ENCODE measurements at places on chromosomes 6 and 20. TPM values are rescaled to one million over a fixed set of nuclear protein-coding genes. Genes with fewer than 3 reads are reported as not detected.

Gene KCNG1
- 24.8 TPM for total RNA-seq

GRCh38 chr6:149317644-149318571, at the start of gene TAB2:
TSS of gene TAB2 (plus strand) at chr6:149317712. CDS start at chr6:149369998, 52,286 bp downstream.
- H3K36me3 ChIP-seq = no peaks in the 10 kb centered on the region
- peak; percentile 33 for DNase-seq
- H3K27ac ChIP-seq = peak within 1 kb of the TSS; percentile 82
- peak within 1 kb of the TSS; percentile 82 for H3K4me3 ChIP-seq

- no peaks in the 10 kb centered on the region for H3K36me3 ChIP-seq
- H3K27me3 ChIP-seq = no peaks in the 10 kb centered on the region
- no peaks in the 10 kb centered on the region for H3K4me1 ChIP-seq
- H3K4me3 ChIP-seq = no peak overlapping the region
- H3K27ac ChIP-seq = no peak overlapping the region
Measured at GRCh38 chr6:87366072-87366827, 21.6 kb downstream of the C6orf163 start.

Gene TMEM244
- not detected for total RNA-seq

DNA sequence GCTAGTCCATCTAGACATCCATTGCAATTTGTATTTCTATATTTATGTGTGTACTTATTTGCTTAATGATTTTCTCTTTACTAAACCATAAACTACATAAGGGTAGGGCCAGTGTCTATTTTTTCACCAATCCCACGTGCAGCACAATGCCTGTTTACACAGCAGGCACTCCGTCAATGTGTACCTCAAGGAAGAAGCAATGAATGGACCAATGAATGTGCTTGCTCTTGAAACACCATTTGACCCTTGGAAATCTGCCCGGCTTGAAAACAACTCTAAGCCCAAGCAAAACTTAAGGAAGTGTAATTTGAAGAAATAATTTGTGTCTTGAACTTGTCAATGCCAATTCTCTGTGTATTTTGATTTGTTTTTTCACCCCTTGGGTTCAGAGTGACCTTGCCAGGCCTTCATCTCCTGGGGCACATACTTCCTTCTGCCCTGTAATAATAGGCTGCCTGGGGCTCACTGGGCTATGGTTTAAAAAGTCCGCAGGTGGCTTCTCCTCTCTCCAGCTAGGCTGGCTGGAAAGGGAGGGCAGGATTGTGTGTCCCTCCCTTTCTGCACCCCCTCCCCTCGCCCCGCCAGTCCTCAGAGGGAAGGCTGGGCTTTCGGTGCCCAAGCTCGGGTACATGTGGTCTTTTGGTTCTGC, 140.8 kb upstream of the ARMC2 start:
- no peak for DNase-seq
- H3K4me1 ChIP-seq = no peaks in the 10 kb centered on the region
- no peaks in the 10 kb centered on the region for H3K36me3 ChIP-seq

GRCh38 chr6:149140137-149140909, 177.2 kb upstream of the TAB2 start:
- H3K36me3 ChIP-seq = no peaks in the 10 kb centered on the region
- H3K4me3 ChIP-seq = no peak overlapping the region
- DNase-seq = no peak
- H3K27me3 ChIP-seq = no peaks in the 10 kb centered on the region
- H3K4me1 ChIP-seq = no peaks in the 10 kb centered on the region

Gene TSBP1
- not detected for total RNA-seq

Gene SLPI
- 273 TPM for total RNA-seq

GRCh38 chr6:68633972-68634725, 933 bp upstream of the ADGRB3 start:
- peaks cover 6% of the 10 kb centered on the region for H3K4me1 ChIP-seq
- H3K4me3 ChIP-seq = peak overlapping the region; percentile 69
- H3K27ac ChIP-seq = no peak overlapping the region
- H3K36me3 ChIP-seq = no peaks in the 10 kb centered on the region
- peaks cover 93% of the 10 kb centered on the region for H3K27me3 ChIP-seq
- no peak for DNase-seq

DNA sequence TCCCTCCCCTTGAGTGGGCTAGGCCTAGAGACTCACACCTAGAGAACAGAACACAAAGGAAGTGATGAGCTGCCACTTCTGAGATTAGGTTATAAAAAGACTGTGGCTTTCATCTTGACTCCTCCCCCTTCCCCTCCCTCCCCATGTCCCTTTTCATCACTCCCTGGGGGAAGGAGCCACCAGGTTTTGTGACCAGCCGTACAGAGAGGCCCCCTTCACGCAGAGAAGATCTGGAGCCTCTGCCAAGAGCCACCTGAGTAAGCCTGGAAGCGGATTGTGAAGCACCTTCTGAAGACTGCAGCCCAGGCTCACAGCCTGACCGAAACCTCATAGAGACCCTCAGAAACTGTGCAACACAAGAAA, 118.4 kb upstream of the NXT1 start:
- no peak overlapping the region for H3K4me3 ChIP-seq
- peaks cover 6% of the 10 kb centered on the region for H3K36me3 ChIP-seq
- H3K27me3 ChIP-seq = no peaks in the 10 kb centered on the region
- H3K27ac ChIP-seq = no peak overlapping the region
- peaks cover 27% of the 10 kb centered on the region for H3K4me1 ChIP-seq

DNA sequence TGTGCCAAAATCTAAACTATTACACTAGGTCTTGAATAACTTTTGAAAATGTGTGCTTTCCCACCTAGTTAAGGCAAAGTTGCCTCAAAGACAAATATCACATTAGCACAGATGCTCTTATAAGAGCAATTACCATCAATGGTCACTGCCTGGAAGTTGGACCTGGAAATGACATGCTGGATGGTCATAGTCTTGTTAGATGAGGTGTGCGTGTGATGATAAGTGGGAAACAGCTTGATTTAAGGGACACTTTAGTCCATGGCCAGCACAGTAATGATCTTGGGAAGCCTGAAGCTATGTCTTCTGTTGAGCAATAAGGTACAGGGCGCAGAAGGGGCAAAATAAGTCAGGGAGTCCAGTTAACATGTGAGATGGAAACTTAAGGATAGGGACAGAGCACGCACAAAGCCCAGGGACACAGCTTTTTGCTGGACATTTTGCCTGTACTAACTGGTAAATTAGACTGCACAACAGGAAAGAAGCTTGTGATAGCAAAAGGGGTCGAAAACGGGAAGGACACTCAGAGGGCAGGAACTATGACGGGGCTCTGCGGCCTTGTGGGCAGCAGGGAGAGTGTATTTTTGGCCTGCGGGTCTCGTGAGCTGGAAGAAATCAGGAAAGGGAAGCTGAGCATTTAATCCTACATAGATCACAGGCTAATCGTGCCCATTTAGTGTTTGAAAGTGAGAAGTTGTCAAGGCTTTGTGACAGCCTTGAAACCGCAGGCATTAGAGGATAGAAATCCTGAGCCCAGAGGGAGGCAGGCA, 66.7 kb upstream of the BMP2 start:
- no peak overlapping the region for H3K27ac ChIP-seq
- H3K4me1 ChIP-seq = peaks cover 55% of the 10 kb centered on the region
- no peaks in the 10 kb centered on the region for H3K36me3 ChIP-seq

GRCh38 chr20:17825252-17825959, 125.6 kb downstream of the BANF2 start:
- H3K4me1 ChIP-seq = no peaks in the 10 kb centered on the region
- no peaks in the 10 kb centered on the region for H3K27me3 ChIP-seq
- no peak for DNase-seq
- H3K4me3 ChIP-seq = no peak overlapping the region
- peaks cover 8% of the 10 kb centered on the region for H3K36me3 ChIP-seq

GRCh38 chr6:160766989-160767646, 65.1 kb downstream of the PLG start:
- peak; percentile 28 for DNase-seq
- H3K27ac ChIP-seq = no peak overlapping the region
- no peaks in the 10 kb centered on the region for H3K4me1 ChIP-seq
- H3K36me3 ChIP-seq = no peaks in the 10 kb centered on the region
- H3K4me3 ChIP-seq = peak overlapping the region; percentile 70
- no peaks in the 10 kb centered on the region for H3K27me3 ChIP-seq

GRCh38 chr6:41659935-41660334, 21.7 kb downstream of the MDFI start:
- no peaks in the 10 kb centered on the region for H3K4me1 ChIP-seq
- H3K36me3 ChIP-seq = no peaks in the 10 kb centered on the region
- no peak overlapping the region for H3K27ac ChIP-seq
- peaks cover 69% of the 10 kb centered on the region for H3K27me3 ChIP-seq

DNA sequence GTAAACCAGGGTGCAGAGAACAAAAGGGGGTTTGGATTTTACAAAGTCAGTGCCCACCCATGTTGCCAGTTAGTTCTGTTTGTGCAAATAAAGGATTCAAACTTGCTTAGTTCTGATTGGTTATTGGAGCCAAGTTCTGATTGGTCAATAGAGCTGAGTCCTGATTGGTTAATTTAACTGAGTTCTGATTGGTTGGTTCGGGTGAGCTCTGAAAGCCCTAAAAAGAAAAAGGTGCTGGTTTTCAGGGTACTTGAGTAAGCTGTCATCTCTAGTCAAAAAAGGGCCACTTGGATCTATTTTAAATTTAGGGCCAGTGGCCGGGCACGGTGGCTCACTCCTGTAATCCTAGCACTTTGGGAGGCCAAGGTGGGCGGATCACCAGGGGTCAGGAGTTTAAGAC, 47.6 kb downstream of the SCGN start:
- H3K27ac ChIP-seq = no peak overlapping the region
- DNase-seq = no peak
- H3K4me3 ChIP-seq = no peak overlapping the region
- H3K4me1 ChIP-seq = no peaks in the 10 kb centered on the region
- no peaks in the 10 kb centered on the region for H3K36me3 ChIP-seq

- no peak overlapping the region for H3K4me3 ChIP-seq
- H3K27me3 ChIP-seq = peaks cover 14% of the 10 kb centered on the region
- H3K36me3 ChIP-seq = no peaks in the 10 kb centered on the region
Measured at GRCh38 chr6:45892696-45893245, 122.9 kb downstream of the CLIC5 start.

GRCh38 chr6:37602801-37603200, 94.9 kb downstream of the MDGA1 start:
- H3K4me3 ChIP-seq = no peak overlapping the region
- no peaks in the 10 kb centered on the region for H3K36me3 ChIP-seq
- DNase-seq = no peak
- no peaks in the 10 kb centered on the region for H3K4me1 ChIP-seq
- peaks cover 45% of the 10 kb centered on the region for H3K27me3 ChIP-seq

Gene MYMX
- total RNA-seq = not detected

DNA sequence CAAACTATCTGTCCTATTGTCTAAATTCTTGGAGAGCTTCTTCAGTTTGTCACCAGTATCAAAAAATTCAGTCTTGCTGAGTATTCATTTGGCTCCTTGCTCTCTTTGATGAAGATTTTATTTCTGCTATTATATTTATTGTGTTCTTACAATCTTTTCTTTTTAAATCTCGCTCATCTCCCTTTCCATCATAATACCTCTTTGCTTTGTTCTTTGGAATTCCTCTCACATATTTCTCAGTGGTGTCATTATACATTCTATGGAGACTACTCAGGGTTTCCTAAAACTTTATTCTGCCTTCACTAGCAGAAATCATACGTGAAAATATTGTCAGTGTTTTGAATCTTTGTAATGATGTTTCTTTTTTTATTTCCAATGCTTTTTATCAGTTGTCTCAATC, 445.2 kb upstream of the ID4 start:
- DNase-seq = no peak
- H3K27me3 ChIP-seq = no peaks in the 10 kb centered on the region

Gene SLC22A7
- total RNA-seq = not detected

Gene IL22RA2
- not detected for total RNA-seq

Gene RNF144B
- total RNA-seq = 57.9 TPM

GRCh38 chr6:30656513-30656912, 9.6 kb downstream of the C6orf136 start:
- no peaks in the 10 kb centered on the region for H3K4me1 ChIP-seq
- H3K4me3 ChIP-seq = no peak overlapping the region
- H3K36me3 ChIP-seq = peaks cover 85% of the 10 kb centered on the region
- no peak overlapping the region for H3K27ac ChIP-seq

GRCh38 chr6:155647354-155647753, 191.7 kb upstream of the NOX3 start:
- H3K27me3 ChIP-seq = peaks cover 34% of the 10 kb centered on the region
- H3K4me1 ChIP-seq = peaks cover 5% of the 10 kb centered on the region
- no peak for DNase-seq
- H3K36me3 ChIP-seq = no peaks in the 10 kb centered on the region
- no peak overlapping the region for H3K27ac ChIP-seq

Gene CD24
- 10.4 TPM for total RNA-seq

DNA sequence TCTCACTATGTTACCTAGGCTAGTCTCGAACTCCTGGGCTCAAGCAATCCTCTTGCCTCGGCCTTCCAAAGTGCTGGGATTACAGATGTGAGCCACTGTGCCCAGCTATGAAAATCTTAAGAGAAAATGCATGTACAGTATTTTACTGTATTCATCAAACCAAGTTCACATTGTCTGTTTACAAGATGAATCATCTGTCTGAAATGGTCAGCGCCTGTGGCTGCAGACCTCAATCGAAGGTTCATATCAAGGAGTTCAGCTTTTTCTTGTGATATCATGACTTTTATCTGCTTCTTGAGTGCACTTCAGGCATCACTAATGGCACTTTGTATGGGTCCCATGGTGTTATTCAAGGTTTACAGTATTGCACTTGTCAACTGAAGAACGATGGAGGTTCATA, 155.1 kb downstream of the SLC16A10 start:
- H3K27me3 ChIP-seq = peaks cover 24% of the 10 kb centered on the region
- DNase-seq = no peak
- H3K27ac ChIP-seq = no peak overlapping the region
- H3K36me3 ChIP-seq = no peaks in the 10 kb centered on the region

GRCh38 chr20:46305331-46305972, 2.8 kb downstream of the CDH22 start:
- H3K4me3 ChIP-seq = no peak overlapping the region
- H3K36me3 ChIP-seq = no peaks in the 10 kb centered on the region
- H3K4me1 ChIP-seq = no peaks in the 10 kb centered on the region
- DNase-seq = no peak
- no peak overlapping the region for H3K27ac ChIP-seq
- H3K27me3 ChIP-seq = peaks cover 59% of the 10 kb centered on the region

Gene RRBP1
- total RNA-seq = 244 TPM

- H3K4me1 ChIP-seq = peaks cover 25% of the 10 kb centered on the region
- no peak overlapping the region for H3K4me3 ChIP-seq
- no peaks in the 10 kb centered on the region for H3K27me3 ChIP-seq
- no peaks in the 10 kb centered on the region for H3K36me3 ChIP-seq
- H3K27ac ChIP-seq = peak overlapping the region; percentile 1
Measured at GRCh38 chr6:12265791-12266190, 24.4 kb upstream of the EDN1 start.

Gene CDH22
- total RNA-seq = not detected

Gene HEY2
- not detected for total RNA-seq

Gene BFSP1
- 3.5 TPM for total RNA-seq

GRCh38 chr6:114586298-114586697, 243.5 kb upstream of the HS3ST5 start:
- DNase-seq = no peak
- peaks cover 50% of the 10 kb centered on the region for H3K27me3 ChIP-seq
- H3K4me3 ChIP-seq = no peak overlapping the region
- no peak overlapping the region for H3K27ac ChIP-seq

Measured in MCF 10A (cell line).